ENCODE measurements at places on chromosomes 2 and 18.

DNA sequence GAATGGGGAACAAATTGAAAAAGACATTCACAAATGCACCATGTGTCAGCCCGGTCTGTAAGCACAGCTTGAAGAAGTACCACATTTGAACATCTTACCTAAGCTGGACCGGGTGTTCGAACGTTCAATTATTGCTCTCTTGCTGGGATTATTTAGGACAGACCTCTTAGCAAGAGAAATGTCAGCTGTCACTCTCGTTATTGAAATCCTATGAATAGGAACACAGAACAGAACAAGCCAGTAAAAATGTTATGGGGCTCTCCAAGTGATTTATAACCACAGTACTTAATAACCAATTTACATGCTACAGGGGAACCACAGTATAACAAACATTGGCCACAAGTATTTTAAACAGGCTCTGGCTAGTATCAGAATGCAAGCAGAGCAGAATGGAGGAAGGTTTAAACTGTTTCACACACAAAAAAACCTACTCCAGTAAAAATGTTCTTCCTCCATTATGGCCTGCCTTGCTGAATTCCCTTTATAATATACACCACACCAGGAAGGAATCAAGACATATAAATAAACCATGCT, 32.5 kb upstream of the ARL5A start:
- no peak for DNase-seq

DNA sequence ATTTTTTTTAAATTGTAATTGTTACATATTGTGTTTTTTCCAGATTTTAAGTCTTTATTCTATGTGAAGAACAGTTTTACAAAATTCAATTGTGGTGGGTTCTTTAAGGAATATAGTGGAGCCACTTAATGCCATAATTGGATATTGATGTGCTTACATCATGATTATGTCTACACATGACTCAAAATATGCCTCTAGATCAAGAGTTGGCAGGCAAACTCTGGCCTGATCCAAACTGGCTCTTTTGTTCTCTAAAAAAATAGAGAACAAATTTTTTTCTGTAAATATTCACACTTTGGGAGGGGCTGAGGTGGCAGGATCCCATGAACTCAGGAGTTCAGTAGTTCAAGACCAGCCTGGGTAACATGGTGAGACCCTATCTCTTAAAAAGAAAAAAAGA, 8.3 kb downstream of the EHBP1 start:
- DNase-seq = no peak

DNA sequence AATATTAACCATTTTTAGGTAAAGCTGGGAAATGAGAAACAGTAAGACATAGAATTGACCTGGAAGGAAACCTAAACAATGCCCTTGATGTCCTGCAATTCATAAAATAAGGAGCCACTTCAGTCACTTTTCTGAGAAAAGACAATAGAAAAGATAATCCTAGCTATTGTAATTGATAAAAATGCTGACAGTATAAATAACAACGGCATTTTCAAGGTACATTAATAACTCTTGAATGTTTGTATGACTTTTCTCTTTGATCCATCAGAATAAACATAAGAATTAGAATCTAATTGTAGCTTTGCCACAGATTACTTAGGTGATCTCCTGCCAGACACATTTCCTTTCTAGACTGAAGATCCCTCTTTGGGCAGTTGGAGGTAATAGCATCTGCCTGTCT, 719.5 kb downstream of the SLC4A3 start:
- DNase-seq = no peak

- no peak for DNase-seq
Measured at GRCh38 chr2:180934911-180935310, 45.5 kb upstream of the UBE2E3 start.

- no peak for DNase-seq
Measured at GRCh38 chr18:24022161-24022560, 7.6 kb downstream of the TTC39C start.

- DNase-seq = no peak
Measured at GRCh38 chr2:221097568-221097915, 474.6 kb downstream of the EPHA4 start.

DNA sequence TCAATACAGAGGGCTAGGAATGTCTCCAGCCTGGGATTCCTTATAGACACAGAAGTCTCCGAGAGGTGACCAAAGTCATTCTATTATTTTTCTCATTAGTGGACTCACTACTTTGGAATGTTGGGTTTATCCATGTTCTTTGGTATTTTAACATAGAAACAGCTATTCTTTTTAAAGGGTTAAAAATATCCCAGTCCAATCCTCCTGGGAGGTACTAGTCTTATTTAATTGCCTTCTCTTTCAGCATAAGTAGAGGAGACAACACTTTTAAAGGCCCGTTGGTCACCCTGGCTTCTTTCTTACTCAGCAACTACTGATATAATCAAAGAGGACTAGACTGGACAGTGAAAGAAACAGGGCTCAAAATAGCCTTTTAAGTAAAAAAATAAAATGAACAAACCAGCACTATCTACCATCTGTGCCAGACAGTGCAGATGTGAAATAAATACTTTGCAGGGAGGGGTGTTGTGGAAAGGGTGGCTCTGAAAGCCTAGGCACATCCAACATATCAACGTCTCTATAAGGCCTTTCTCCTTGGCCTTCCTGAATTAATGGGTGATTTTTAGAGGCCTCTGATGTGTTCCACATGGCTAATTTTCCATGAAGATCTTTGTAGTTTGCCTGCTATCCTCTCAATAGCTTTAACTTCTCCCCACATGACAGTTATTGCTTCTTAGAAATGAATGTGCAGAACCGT, 334.4 kb upstream of the THUMPD2 start:
- DNase-seq = no peak

GRCh38 chr2:75055142-75055819, 96.8 kb downstream of the POLE4 start:
- no peak for DNase-seq

DNA sequence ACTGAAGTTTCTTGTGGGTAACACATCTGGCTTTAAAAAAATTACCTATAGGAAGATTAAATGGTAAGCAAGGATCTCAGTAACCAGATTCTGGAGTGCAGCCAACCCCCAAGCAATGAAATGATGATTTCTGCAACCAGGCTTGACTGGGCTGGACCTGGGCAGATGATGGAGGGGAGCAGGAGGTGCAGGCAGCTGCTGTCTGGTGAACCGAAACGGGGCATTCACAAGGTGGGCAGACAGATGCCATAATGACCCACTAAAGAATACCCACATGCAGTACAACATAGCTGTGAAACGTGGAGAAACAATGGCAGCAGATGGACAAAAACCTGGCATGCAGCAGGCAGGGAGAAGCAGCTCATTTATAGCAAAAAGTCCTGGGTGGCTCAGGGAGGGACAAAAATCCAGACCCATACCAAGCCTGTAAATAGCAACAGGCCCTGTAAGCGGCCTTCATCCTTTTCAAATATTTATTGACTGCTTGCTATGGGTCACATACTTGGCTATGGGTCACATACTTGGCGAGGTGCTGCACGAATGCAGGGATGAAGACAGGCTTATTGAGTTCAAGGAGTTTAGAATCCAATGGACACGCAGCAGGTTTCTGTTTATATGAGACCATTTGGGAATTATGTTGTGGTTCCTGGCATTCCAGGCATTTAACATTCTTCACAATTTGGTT, 244.7 kb downstream of the HRH4 start:
- peak; percentile 26 for DNase-seq

GRCh38 chr2:159549234-159549633, 67.1 kb downstream of the BAZ2B start:
- DNase-seq = no peak

DNA sequence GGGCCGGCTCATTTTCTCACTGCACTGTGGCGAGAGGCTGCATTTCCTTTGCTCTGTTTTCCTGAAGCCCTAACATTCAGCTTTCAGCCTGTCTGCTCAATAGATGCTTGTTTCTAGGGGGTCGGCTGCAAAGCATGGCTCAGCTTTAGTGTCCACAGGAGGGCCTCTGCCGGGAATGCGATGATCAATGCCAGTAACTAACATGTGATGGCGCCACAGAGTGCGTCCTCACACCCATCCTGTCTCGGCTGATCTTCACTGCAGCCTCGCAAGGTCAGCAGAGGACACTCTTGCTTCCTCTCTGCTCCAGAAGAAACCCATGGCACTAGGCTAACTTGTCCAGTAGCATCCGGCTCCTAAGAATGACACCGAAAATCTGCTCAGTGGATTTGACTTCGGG, 156.4 kb upstream of the PXDN start:
- no peak for DNase-seq

GRCh38 chr18:52220062-52220591, 119.9 kb upstream of the DCC start:
- DNase-seq = no peak

- DNase-seq = no peak
Measured at GRCh38 chr2:168686452-168687191, 115.8 kb upstream of the NOSTRIN start.

DNA sequence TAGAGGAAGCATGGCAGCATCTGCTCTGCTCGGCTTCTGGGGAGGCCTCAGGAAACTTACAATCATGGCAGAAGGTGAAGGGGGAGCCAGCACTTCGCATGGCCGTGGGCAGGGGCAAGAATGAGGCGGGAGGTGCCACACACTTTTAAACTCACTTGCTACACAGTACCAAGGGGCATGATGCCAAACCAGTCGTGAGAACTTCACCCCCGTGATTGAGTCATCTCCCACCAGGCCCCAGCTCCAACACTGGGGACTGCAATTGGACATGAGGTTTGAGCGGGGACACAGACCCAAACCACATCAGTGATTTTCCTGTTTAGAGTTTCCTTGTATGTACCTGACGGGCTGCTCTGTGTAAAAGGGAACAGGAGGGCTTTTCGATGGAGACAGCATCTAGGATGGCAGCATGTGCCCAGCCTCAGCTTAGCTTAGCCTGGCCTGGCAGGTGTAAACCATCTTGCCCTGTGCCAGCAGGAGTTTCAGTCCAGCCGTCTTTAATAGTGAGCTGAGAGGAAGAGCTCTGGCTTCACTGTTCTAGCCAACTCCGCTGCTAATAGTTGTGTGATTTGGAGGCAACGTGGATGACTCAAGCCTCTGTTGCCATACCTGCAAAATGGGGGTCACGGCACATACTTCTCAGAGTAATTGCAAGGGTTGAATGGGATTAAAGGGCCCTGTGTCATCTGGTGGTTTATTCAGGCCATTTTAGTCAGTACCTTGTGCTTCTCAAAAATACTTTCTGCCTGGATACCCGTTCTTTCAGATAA, 101.8 kb downstream of the ASAP2 start:
- DNase-seq = no peak

DNA sequence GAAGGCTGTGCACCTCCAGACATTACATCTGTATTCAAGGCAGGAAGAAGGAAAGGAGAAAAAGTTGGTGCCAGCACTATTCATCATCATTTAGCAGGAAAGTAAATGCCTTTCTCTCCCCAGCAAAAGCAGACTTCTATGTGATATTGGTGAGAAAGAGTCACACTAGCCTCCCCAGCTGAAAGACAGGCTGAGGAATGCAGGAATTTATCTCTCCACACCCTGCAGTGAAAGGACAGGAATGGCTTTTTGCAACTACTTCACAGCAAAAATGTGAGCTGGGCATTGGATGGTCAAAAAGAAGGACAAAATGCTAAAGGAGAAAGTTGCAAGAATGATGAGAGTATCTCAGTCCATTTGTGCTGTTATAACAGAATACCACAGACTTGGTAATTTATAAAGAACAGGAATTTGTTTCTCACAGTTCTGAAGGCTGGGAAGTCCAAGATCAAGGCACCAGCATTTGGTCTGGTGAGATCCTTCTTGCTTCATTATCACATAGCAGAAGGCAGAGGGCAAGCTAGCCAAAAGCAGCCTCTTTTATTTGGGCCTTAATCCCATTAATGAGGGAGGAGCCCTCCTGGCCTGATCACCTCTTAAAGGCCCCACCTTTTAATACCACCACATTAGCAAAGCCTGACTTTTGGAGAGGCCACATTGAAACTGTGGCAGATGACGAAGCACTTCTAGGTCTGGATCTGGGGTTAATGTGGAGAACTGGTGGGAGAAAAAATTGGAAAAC, 388.1 kb upstream of the SLC14A2 start:
- no peak for DNase-seq

DNA sequence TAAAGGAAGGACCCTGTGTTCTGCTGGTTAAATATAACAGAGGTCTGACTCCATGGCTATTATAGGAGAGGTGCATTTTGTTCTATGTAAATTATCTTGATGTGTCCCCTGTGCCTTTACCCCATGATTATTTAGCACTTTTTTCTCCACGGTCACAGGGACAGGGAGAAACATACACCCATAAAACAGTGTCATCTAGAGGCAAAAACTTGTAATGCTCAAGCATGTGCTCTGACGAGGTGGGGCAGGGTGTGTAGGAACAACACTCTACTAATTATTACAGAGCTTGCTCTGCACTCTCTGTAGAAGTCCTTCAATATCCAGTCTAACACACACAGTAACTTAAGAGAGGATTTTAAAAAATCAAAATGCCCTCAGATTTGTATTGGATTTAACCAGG, 187.9 kb downstream of the NEDD4L start:
- DNase-seq = no peak

DNA sequence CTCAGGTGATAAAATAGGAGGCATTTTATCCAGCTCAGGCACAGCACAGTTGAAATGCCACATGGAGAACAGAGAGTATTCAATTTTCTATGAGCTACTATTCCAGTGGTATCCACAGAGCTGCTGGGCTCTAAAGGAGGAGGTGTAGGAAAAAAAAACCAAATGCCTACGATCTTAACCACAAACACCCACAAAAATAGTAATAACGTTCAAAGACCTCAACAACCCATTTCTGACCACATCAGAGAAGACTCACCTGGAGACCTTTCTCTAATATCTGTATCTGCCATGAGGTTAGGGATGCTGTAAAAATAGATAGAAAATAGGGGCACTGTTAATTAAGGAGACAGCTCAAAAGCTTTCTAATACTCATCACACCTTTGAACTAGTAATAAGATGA, 294.6 kb upstream of the PARD3B start:
- DNase-seq = no peak

- no peak for DNase-seq
Measured at GRCh38 chr2:36915627-36916026, 50.7 kb downstream of the STRN start.

GRCh38 chr2:42386682-42387081, 25.7 kb upstream of the COX7A2L start:
- DNase-seq = no peak

DNA sequence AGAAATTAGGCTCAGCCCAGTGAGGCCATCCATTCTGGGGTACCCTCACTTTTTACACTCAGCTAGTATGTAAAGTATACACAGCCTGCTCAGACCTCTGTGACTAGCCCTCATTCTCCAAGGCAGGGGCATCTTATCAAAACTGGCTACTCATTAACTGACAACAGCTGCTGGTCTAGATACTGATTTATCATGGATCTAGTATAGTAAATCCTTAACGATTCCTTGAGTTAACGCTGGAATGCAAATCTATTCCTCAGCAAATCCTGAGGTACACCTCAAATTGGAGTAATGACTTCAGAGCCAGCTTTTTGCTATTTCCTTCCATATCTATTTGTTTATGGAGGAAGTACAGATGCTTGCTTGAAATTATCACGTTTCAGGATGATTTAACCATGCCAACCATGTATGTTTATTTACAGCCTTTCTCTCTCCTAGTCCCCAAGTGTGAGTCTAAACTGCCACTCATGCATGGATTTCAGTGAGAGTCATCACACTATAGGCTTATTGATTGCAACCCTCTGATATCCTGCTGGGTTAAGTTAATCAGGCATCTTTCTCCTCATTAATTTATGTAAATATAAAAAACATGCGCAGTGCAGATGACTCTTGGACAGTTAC, 70.2 kb upstream of the DOK6 start:
- DNase-seq = no peak
